Fibroblast of villous mesenchyme (primary cell): ENCODE measurements at places on chromosomes 4 and X. TPM values are rescaled to one million over a fixed set of nuclear protein-coding genes. Genes with fewer than 3 reads are reported as not detected.

The OTUD5 gene
- 24.2 and 28.5 TPM in 2 replicates for total RNA-seq

The HELT gene
- not detected in 2 replicates for total RNA-seq

The CSAG2 gene
- not detected in 2 replicates for total RNA-seq

The CT45A5 gene
- total RNA-seq, result not detected in 2 replicates

The AKAP14 gene
- not detected in 2 replicates for total RNA-seq

The SH2D1A gene
- total RNA-seq, result not detected in 2 replicates

The NPY1R gene
- total RNA-seq, result 1.6 and 3.5 TPM in 2 replicates

The TMEM271 gene
- total RNA-seq, result not detected in 2 replicates

DNA sequence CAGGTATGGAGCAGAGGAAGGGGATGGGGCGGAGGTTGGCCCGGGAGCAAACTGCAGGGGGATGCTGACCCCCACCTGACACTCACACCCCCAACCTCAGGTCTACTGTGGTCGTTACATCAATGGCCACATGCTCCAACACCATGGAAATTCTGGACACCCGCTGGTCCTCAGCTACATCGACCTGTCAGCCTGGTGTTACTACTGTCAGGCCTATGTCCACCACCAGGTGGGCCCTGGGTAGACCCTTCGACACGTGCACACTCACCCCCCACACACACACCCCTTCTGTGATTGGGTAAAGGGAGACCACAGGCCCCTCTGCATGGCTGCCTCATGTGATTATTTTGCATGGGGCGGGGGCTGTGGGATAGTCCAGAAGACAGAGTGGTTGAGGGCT, 2.2 kb upstream of the ERAS start:
- no peak for DNase-seq

GRCh38 chrX:77447653-77448569, 722 bp downstream of the FGF16 start:
- DNase-seq, result no peak

- DNase-seq, result no peak
Observed at GRCh38 chr4:40448875-40449274, 113.7 kb downstream of the CHRNA9 start.

DNA sequence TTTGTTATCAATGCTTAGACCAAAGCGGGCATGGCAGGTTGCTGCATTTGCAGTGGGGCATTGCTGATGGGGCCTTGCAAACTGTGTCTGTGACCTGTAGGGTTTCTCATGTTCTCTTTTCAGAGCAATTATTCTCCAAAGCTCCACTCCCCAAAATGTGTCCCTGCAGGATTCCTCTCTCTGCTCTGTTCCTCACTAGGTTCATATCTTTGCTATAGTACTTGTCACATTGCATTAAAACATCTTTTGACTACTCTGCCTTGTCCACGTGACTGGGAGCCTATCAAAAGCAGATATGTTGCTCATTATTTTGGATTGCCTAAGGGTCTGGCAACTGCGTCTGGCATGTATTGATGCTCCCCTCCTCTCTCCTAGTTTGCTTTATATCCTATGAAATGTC, 177.7 kb upstream of the MID1 start:
- no peak for DNase-seq

DNA sequence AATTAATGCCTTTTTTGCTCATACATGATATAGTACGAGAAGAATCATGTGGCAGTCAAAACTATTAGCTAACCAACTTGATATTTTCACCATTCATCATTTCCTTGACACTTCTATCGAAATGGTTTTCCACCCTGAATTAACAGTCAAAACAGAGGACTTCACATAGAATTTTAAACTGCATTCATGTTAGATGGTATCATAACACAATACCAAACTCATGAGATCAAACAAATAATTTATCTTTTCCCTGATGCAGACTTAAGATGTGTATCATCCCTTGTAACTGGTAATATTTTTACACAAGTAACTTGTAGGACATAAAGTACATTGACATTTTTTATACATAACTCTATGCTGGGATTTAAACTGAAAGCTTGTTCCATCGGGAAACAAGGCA, 18.2 kb upstream of the ANTXR2 start:
- DNase-seq, result no peak

DNA sequence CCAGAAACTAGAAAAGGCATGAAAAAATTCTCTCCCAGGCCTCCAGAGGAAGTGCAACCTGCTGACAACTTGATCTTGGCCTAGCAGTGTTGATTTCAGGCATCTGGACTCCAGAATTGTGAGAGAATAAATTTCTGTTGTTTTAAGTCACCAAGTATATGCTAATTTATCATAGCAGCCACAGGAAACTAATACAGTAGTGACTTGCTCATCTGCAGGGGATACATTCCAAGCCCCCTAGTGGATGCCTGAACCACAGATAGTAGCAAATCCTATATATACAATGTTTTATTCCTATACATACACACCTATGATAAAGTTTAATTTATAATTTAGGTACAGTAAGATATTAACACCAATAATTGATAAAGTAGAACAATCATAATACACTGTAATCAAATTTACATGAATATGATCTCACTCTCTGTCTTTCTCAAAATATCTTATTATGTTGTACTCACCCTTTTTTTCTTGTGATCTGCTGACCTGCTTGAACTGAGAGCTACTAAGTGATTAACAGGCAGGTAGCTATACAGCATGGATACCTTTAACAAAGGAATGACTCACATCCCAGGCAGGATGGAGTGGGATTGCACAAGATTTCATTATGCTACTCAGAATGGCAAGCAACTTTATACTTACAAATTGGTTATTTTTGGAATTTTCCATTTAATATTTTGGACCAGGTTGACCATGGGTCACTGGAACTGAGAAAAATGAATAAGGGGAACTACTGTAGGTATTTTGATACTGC, 501.1 kb downstream of the KCNIP4 start:
- DNase-seq, result no peak

DNA sequence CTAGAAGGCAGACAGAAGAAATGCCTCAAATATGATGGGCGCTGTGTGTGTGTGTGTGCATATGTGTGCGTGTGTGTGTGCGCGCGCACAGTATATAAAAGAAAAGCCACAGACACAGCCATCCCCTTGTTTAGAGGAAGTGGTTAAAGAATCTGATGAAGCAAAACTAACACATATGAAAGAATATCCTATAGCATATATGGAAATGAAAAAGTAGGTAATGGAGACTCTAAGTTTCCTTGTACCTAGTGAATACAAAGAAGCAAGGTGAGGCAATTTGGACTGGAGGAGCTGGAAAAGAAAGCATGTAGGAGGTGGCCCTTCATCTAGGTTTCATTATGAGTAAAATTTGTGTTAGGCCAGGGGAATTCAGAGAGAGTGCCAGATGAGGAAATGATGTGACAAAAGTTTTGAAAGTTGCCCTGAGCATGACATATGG, 58.6 kb upstream of the MCF2 start:
- no peak for DNase-seq

GRCh38 chr4:136651932-136652331, 880.4 kb downstream of the PCDH18 start:
- no peak for DNase-seq

GRCh38 chr4:176238826-176239225, 30.2 kb downstream of the ASB5 start:
- peak; percentile 85 for DNase-seq

- no peak for DNase-seq
Observed at GRCh38 chr4:71290476-71290875, 48.3 kb upstream of the SLC4A4 start.

- DNase-seq, result peak; percentile 44
Observed at GRCh38 chrX:136200466-136200865, 50.7 kb downstream of the MAP7D3 start.

DNA sequence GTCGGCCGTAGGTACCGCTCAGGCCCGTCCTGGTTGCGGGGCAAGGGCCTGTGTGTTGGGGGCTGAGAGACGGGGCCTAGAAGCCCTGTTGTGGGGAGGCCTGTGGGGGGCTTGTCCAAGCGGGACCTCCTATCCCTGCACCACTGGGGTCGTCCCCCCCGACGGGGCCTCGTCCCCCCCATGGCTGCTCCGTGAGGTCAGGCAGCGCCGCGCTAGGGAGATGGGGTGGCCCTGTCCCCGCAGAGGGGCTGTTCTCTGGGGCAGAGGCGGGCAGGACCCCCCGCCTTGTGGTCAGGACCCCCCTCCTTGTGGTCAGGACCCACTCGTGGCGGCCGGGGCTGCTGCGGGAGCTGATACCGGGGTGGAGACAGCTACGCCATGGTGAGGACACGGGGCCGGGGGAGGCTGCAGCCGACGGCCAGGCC, 12.1 kb upstream of the GTPBP6 start:
- DNase-seq, result no peak

DNA sequence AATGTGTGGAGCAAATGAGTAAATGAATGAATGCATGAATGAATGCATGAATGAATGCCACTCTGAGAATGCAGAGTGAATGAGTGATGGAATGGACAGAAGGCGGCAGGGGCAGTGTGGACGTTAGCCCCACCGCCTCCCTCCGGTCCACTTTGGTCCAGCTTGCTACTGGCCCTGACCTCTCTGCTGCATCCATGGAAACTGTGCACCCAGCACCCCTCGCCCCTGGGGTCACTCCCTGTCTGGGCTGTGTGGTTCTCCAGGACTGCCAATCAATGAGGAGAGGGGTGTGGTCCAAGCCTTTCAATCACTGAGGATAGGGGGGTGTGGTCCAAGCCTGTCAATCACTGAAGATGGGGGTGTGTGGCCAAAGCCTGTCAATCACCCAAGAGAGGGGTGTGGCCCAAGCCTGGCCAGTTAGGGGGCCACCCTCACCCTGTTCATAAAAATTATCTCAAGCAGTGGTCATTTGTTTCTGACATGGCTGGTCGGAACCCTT, 39.2 kb upstream of the ASMTL start:
- DNase-seq, result no peak

- no peak for DNase-seq
Observed at GRCh38 chr4:2438822-2439718, 20.3 kb downstream of the CFAP99 start.

GRCh38 chr4:169933531-169933930, 92.7 kb downstream of the MFAP3L start:
- no peak for DNase-seq

DNA sequence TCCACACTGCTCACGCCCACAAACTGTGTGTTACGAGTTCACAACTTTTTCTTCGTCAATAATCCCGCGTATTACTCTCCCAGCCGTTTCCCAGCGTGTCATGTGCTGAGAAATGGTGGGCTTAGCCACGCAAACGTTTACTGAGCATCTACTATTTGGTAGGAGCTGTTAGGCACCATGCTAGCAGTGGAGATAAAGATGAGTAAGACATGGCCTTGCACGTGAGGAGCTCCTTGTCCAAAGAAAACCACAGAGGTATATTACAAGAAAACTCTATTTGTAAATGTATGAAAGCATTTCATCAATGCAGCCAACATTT, 821 bp upstream of the TMEM128 start:
- DNase-seq, result no peak

GRCh38 chrX:94400488-94400887, 726.5 kb downstream of the FAM133A start:
- no peak for DNase-seq

DNA sequence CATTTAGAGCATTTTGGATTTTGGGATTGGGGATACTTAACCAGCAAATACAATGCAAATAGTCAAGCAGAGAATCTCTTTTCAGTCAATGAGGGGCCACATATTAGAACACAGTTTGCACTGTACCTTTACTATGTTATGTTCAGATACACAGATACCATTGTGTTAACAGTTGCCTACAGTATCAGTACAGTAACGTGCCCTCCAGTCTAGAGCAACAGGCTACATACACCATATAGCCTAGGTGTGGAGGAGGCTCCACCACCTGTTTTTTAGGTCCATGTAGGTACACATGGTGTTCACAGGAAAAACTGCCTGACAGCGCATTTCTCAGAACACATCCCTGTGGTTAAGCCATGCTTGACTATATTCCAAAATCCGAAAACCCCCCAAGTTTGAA, 9.1 kb downstream of the GRPEL1 start:
- DNase-seq, result no peak

- no peak for DNase-seq
Observed at GRCh38 chr4:24640366-24640765, 56.0 kb upstream of the DHX15 start.

GRCh38 chr4:44740201-44740600, 13.8 kb upstream of the GNPDA2 start:
- DNase-seq, result no peak

DNA sequence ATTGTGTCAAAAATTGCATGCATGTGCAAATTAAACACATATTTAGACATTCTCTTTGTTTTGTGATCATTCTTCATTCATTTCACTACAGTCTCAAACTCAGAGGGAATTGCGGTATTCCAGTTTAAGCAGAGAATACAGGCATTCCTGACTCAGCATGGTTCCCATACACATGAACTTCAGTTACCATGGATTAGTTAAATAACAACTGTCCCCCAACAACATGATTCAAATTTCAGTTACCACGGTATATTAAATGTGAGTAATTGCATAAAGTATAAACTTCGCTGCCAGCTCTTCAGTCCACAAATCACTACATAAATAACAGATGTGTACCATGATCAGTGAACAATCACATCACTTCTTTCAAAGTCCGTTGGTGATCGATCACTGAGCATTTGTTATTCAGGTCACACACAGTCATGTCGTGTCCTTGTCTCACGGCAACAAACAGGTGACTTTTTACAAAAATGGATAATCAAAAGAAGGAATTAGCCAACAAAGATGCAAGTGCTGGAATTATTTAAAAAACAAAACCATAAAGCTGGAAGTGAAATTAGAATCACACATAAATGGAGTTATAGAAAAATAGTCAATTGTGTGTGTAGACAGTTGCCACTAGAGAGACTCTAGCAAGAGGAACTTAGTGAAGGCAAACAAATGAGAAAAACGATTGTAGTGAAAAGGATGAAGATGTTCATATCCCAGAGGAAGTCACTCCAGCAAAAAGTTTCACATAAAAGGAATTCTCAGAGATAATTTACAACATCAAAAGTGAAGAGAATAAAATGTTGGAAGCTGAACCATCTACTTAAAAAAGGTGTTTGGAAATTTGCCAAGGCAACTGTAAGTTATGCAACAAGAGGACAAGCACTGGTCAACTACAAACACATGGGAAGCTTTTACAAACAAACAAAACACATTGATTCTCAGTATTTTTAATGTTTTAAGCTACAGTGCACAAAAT, 138.6 kb upstream of the SMARCAD1 start:
- peak; percentile 1 for DNase-seq

DNA sequence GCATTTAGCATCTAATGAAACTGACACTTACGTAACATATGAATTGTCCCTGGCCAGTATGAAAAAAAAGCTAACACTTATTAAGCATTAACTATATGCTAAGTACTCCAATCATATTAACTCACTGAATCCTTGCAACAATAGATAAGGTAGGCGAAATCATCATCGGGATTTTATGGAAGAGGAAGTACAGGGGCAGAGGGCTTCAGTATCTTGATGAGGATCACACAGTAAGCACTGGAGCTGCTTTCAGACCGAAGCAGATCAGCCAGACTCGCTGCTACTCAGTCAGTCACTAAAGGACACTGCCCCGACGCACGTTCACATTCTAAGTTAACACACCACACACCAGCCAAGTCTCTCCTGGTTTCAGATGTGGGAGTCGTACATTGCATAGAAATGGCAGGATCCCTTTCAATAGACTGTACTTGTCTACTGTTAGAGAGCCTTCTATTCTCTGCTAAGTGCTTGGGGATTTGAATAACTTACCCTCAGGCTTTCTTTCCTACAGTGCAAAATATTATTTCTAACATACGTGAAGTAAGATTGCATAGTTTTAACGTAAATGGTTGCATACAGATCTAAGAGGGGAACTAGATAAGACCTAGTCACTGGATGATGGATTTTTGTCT, 540.2 kb upstream of the TENM3 start:
- DNase-seq, result no peak
